ENCODE measurements at places on chromosomes 6 and 20.

DNA sequence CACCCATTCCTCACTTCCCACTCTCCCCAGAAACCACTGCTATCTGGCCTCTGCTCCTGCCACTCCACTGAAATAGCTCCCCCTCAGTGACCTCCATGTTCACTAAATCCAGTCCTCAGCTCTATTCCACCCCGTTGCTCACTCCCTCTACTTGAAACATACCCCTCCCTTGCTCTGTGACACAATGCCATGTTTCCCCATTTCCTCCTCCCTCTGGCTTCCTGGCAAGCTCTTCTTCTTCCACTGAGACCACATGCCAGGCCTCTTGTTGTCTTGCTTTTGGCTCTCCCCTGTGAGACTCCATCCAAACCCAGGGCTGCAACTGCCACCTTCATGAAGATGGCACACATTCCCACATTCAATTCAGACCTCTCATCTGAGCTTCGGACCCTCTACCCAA lies 13.9 kb downstream of the TMEM151B start:
- peak; percentile 38 for DNase-seq

DNA sequence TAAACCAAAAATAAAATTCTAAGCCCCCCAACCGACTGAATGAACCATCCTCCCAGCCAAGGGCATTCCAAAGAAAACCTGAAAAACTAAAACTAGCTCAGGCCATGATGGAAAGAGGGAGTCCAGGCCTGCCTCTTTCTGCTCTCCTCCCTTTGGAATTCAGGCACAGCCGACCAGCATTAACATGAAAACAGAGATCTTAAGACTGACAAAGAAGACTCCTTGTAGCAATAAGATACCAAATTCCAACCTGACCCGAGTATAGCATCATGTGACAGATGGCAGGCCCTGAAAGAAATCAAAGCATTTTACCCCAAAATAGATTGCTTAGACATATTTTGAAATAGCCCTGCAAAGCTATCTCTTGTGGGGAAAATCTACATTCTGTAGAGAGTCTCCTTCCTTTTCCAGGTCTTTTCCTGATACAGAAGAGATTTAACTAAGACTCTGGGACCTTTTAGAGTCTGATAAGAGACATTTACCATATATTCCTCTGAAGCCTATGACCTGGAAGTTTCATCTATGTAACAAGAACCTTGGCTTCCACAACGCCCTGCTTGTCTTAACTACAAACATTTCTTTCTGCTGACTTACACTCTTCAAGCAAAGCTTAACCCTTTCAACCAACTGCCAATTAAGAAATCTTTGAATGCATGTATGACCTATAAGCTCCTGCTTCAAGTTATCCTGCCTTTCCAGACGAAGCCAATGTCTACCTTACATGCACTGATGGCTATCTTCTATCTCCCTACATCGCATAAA lies 22.2 kb upstream of the TXLNB start:
- DNase-seq = no peak

DNA sequence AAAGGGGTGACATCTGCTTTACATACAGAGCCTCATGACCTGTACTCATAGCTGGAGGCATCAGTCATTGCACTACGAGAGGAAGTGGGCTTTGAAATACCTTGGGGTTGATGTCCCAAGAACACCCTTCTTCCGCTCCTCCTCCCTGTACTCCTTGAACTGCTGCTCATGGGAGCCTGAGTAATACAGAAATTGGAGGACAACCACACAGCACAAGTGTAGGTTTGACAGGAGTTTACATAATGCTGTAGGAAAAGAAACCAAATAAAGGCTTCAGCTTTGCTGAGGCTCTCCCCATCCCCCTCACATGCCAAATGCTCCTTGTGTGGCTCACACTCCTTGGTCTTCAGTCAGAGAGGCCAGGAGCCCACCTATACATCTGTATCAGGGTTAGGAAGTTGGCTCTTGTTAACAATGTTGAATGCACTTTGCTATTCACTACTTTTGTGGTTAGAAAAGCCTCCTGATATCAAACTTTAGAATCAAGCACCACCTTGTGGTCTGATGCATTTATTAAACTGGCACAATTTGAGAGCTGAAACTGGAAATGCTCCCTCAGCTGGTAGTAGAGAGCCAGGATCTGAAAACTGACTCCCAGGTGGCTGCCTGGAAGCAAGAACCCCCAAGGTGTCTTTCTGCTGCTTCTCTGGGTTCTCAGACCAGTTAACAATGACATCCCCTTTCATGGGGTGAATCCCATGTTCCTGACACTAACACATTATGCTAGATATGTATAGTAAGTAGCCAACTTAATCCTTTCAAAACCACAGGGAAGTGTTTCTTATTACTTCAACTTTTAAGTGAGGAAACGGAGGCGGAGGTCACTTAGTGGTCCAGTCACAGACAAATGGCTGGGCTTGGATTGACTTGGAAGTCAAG lies 56.2 kb upstream of the EDN1 start:
- peak; percentile 97 for DNase-seq

DNA sequence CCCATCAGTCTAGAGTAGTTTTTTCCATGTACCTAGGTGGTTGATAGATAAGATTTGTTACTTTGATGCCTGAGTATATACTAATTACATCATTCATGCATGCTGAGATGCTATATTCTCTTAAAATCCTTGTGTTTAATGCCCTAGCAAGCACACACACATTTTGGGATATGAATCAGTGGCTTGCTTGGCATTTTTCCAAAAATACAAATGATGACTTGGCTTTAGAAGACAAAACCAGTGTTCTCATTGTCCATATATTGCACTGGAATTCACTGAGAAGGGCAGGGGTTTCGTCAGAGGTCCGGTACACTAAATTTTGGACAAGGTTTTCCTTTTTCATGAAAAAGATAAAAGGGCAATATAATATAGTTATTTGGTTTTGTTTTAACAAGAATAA lies 24.9 kb downstream of the GTPBP2 start:
- no peak for DNase-seq

DNA sequence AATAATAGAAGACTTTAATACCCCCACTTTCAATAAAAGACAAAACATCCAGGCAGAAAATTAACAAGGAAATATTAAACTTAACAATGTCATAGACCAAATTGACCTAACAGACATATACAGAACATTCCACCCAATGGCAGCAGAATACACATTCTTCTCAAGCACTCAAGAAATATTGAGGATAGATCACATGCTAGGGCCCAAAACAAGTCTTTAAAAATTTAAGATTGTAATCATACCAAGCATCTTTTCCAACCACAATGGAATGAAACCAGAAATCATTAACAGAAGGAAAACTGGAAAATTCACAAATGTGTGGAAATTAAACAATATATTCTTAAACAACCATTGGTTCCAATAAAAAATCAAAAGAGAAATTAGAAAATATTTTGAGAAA lies 161.0 kb downstream of the COL12A1 start:
- no peak for DNase-seq

DNA sequence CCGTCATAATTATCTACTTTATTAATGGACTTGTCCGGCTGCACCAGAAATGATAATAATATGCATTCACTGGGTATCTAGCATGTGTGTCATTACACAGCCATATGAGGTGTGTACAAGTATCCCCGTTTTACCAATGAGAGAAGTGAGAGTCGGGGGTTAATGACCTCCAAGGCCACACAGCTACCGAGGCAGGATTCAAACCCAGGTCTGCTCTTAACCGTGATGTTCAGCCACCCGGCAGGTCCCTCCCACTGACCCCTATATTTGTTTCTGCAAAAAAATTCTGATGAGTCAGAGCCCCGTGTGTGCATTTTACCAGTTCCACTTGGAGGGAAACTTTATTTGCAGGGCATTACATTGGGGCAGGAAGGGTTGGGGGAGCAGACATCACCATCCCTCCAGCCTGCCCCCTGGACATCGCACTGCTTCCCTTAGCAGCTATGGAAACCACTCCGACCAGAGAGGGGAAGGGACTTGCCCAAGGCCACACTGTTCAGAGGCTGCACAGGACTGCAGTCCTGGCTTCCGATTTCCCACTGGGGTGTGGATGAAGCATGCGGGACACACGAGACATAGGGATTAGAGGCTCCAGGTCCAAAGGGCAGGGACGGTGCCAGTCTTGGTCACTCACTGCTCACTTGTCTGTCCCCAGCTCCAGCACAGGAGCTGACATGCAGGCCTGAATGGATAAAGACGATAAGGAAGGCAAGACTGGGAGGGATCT lies 10.1 kb upstream of the SRC start:
- DNase-seq = peak; percentile 79

GRCh38 chr6:37783856-37784584 lies 35.5 kb upstream of the ZFAND3 start:
- no peak for DNase-seq

DNA sequence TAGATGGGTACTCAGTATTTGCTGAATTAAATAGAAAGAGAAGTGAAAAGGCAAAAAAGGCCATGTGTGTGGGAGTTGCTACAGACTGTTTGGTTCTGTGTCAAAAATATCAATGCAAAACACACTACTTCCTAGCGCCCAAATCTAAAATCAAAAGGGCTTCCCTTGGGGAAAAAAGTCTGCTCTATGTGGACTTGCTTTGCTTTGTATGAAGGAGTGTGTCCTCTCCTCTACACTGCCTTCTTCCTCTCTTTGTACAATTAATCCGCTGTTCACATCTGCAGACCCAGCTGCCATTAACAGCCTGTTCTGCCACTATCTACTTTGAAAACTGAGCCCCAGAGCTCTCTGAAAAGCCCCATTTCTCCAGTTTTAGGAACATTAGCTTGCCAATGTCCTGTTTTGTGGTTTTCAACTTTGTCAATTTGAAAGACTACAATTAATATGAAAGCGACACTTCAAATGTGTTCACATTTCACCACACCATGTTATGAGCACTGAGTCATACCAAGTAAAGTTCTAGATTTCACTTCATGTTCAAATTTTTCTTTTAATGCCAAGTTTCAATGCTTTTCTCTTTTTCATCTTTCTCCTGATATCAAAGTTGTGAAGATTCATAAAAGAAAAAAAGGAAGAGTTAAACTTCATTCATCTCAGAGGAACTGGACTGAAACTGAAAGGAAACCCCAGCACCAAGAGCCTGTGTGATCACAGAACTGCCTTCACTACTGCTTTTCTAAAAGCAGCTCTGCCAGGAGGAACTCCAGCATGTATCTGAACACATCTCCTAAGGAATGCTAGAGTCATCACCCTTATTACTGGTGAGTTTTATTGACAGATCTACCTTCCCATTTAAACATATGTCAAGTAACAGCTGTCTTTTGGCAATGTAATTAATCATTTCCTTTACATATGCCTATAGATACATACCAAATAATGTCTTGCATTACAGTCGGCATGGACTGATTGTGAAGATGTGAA lies 102.6 kb downstream of the KIF13A start:
- DNase-seq = peak; percentile 69

GRCh38 chr6:161369339-161369738 lies 95.5 kb upstream of the AGPAT4 start:
- DNase-seq = peak; percentile 99

GRCh38 chr20:59455402-59456341 lies 148.7 kb upstream of the PHACTR3 start:
- DNase-seq = no peak

DNA sequence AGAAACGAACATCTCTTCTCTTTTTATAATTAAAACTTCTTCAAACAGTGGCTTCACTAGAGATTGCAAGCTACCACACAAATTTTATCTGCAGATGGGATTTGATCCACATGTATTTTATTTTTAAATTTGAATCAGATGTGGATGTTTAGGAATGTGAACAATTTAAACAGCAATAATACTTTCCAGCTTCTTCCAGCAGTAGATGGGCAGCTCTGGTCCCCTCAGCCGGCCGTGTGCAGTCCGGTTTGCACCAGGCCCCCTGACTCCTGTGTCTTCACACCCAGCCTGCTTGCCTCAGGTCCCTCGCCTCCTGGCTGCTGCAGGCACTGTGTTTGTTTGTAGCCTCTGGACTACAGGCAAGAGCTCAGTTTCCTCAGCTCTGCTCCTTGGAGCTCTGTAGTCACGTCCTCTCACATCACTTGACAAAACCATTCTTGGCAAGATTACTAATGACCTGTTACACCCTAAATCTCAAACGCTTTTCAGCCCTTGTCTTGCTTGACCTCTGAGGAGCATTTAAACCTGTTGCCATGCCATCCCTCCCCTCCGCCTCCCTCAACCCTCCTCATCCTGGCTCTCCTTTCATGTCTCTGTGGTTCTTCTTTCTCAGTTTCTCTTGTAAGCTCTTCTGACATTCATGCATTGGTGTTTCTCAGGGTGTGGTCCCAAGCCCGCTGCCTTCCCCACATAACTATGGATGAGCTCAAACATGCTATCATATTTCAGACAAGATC lies 13.2 kb upstream of the ZBTB24 start:
- no peak for DNase-seq

DNA sequence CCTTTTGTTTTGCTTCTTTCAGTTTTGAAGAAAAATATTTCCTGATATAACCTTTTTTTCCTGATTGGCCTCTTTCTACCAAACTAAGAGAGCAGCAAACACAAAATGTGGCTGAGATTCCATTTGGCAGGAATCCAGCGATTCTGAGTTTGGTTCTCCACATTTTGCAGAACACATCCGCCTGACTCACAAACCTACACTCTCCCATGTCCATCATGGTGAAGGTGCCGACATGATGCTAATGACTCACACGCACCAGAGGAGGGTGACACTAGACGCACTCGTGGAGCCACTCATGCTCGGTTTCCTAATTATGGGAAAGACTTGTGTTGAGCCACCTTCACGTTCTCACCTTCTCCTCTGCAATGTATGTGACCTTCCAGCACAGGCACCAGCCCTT lies 45.9 kb upstream of the DUSP22 start:
- DNase-seq = peak; percentile 85

GRCh38 chr6:130547723-130548122 lies 181.9 kb downstream of the TMEM200A start:
- no peak for DNase-seq

DNA sequence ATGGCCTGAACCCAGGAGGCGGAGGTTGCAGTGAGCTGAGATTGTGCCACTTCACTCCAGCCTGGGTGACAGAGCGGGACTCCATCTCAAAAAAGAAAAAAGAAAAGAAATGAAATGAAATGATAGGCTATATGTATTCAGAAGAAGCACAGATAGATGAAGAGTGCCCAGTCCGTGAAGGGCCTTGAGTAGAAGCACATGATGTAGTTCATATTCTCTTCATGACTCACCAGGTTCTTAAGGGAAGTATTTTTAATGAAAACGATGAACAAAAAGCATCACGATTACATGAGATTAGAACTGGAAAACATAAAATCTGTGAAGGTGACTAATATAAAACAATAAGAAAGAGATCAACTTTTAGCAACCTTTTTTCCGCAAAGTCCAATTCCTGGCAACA lies 29.8 kb downstream of the TPD52L1 start:
- DNase-seq = no peak

DNA sequence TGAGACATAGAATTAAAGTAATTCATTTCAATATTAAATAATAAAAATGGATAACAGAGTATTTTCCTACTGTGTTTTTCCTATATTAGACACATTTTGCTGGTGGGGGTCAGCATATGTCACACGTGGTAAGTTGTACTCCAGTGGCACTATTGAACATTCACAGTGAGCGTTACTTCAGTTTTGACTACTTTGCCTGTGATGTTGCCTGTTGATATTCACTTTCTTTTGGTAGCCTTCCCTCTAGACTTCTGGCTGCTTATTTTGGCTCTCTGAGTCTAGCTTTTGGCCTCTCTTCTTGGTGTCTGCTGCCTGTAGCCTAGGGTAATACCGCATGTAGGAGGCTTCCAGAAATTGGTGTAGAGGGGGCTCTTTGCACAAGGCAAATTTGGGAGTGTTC lies 64.4 kb upstream of the TFB1M start:
- DNase-seq = no peak

All from CD14-positive monocyte (primary cell).